Amniotic epithelial cell (primary cell): ENCODE measurements at places on chromosomes 6 and 20.

DNA sequence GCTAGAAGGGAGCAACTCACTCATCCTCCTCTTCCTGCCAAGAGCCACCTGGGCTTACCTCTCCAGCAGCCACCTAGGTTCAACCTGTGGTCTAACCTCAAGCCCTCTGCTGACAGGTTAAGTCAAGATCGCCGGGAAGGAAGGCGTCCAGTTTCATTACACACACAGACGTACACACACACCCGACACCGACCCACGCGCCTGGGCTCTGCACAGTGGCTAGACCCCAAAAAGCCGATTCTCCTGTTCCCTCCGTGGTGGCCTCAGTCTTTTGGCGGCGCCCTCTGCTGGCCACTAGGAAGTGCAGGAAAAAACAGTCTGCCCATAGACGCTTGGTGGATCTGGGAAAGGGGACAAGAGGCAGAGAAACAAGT, 52.8 kb downstream of the MRPL14 start:
- no peak for DNase-seq

DNA sequence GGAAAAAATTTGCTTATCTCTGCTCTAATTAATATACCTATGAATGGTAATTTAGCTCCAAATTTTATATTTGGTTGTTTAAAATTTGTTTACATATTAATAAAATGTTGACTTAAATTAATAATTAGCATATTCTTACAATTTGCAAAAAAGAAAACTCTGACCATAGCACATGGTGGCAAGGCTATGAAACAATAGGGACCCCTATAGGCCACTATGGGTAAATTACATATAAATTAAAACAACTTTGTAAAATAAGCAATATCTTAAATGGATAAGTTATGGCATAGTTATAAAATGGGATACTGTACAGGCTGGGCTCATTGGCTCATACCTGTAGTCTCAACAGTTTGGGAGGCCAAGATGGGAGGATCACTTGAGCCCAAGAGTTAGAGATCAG, 76.0 kb downstream of the MKKS start:
- DNase-seq: peak; percentile 31

DNA sequence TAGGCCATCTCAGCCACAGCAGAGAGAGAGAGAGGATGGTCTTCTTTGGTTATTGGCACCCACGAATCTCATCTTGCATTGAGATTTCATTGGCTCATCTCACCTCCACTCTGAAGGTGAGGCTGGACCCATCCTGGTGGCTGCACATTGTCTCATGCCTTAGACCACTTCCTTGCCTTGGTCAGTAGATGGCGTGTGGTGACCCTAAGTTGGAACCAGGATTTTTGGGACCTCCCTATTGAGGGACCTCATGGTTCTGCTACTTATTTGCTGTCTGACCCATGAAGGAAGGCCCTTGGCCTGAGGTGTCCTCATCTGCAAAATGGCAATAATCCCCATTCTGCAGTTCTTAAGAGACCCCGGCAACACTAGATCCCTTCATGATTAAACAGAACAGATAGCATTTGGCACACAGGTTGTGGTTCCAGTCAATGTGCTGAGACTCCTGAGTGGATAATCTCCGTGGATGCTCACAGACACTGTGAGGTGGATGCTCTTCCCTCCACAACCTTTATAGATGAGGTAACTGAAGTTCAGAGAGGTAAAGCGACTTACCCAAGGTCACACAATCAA, 21.5 kb upstream of the AAR2 start:
- DNase-seq: peak; percentile 21

DNA sequence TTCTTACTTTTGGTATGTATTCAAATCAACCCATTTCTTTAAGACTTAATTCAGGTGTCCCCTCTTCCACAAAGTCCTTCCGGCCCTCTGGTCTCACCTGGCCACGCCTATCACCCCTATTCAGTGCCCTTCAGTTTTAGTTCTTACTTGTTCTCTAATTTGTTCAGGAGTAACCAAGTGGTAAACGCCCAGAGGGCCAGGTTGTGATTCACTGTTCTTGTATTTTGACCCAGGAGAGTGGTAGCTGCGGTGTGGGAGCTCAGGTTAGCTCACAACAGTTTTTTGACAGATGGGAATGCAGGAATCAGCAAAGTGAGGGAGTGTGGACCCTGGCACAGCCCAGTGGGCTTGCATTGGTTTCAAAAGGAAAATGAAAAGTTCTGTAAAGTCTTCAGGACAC, 81.7 kb upstream of the RIPOR2 start:
- DNase-seq: peak; percentile 49

GRCh38 chr6:161736326-161736725, 462.5 kb upstream of the AGPAT4 start:
- no peak for DNase-seq

GRCh38 chr6:153129873-153130514, 1.1 kb downstream of the RGS17 start:
- DNase-seq: no peak

DNA sequence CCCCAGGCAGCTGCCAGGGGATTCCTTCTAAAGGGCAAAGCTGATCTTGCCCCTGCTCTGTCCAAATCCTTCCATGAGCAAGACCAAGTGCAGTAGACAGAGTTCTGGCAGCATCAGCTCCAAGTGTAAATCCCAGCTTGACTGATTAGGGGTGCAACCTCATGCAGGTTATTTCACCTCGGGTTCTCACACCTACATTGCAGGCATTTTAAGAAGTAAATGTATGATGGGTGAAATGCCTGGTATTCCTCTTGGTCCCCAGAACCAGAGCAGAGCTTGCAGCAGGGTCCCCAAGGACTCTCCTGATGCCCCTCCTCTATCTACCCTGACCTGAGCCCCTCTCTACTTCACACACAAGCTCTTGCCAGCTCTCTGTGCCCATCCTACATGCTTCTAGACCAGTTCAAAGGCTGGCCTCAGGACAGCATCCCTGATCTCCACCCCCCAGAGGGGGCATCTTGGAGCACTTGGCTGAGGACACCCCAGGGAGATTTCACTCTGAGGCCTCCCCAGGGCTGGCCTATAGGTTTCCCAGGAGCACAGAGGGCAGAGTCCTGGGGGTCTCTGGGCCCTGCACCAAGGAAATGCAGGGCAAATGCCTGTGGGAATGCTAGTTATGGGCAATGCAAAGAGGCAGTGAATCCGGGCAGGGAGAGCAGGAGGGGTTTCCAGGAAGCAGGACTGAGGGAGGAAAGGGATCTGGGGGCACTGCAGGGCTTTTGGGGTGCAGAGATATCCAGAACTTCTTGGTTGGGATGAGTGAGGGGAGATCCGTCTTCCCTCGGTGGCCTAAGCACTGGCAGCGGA, 1.0 kb downstream of the LZTS3 start:
- no peak for DNase-seq

- DNase-seq: peak; percentile 51
These were observed 32.6 kb downstream of the C6orf15 start for GRCh38 chr6:31079656-31080261.

GRCh38 chr20:45341939-45342854, 6.0 kb downstream of the SDC4 start:
- peak; percentile 94 for DNase-seq

GRCh38 chr6:81067057-81067456, 685.4 kb downstream of the TENT5A start:
- DNase-seq: peak; percentile 9

DNA sequence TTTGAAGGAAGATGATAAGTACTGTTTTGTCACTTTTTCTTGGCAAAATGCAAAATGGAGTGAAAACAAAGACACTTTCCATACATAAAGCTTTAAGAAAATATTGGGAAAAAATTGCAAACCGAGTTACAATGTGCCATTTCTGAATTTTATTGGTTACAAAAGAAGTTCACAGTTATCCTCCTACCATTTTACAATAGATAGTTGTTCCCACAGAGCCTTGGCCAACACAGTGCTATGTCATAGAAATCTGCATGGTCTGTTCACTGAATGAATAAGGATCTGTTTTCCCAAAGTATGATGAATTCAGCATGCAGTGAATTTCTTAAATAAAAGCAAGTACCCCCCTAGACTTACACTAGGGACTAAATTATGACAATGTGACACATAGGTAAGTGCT, 268.2 kb upstream of the POU3F2 start:
- no peak for DNase-seq

- DNase-seq: no peak
These were observed 121.5 kb downstream of the PACRG start for GRCh38 chr6:162849269-162849668.

DNA sequence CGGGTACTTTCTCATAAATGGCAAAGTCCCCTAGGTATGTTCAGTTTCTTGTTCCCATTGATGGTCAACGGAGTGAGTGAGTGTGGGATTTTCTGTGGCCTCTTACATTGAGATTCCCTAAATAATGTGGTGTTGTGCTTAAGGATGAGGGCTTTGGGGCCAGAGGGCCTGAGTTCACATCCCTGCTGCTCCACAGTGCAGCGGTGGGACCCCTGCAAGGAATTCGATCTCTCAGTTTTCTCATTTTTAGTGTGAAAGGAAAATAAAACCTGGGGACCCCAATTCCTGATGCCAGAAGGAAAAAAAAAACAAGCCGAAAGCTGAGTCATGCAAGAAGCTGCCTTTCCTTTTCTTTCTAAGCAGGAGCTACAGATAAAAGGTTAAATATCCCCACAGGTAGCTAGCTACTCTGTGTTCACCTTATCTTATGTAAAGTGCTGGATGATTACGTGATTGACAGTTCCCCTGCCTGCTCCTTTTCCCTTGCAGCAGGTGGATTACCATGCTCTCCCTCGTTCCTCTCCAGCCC, 120.2 kb upstream of the CLDN20 start:
- DNase-seq: no peak

GRCh38 chr6:87154641-87154992, 748 bp upstream of the ZNF292 start:
- DNase-seq: no peak

DNA sequence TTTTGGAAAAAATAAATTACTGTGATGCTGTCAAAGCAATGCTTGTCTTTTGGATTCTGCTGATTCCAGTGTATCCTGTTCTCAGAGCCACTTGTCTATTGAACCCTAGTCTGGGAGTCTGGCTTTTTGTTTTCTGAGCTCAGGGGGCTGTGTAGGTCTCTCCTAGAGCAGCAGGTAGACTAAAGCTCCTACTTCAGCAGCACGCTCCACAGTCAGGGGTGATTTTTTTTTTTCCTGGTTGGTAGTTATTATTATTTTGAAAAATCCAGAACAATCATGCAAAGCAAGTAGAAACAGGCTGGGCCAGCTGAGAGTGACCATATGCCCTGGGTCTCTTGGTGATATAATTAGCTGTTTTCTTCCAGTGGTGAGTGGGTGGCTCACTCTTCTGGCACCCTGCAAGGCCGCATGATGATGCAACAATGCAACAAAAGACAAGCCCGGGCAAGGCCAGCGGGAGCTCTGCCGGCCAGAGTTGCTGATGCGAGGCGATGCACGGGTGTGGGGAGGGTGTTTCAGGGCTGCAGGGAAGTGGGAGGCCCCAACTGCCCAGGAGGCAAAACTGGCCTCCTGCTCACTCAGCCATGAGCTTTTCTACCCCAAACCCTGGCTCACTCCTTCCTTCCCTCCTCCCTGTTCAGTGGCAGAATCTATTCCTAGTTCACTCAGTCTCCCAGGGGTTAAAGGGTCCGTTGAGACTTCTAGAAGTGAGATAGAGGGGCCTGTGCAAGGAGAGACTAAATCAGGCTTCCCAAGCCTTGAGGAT, 11.5 kb upstream of the CDKN1A start:
- peak; percentile 96 for DNase-seq

GRCh38 chr6:25601800-25602673, 50.0 kb upstream of the SCGN start:
- DNase-seq: peak; percentile 56

- DNase-seq: no peak
These were observed 581.6 kb downstream of the HAO1 start for GRCh38 chr20:7358670-7359069.

- DNase-seq: peak; percentile 77
These were observed 33.7 kb downstream of the NINL start for GRCh38 chr20:25551413-25552215.
